CD4-positive, alpha-beta T cell treated with Interleukin-2 at 100 ng/mL for 4 hours (primary cell): ENCODE measurements at places on chromosomes 13 and 19.

GRCh38 chr13:102983496-102983895 is 82.7 kb downstream of the SLC10A2 start:
- DNase-seq, result no peak

DNA sequence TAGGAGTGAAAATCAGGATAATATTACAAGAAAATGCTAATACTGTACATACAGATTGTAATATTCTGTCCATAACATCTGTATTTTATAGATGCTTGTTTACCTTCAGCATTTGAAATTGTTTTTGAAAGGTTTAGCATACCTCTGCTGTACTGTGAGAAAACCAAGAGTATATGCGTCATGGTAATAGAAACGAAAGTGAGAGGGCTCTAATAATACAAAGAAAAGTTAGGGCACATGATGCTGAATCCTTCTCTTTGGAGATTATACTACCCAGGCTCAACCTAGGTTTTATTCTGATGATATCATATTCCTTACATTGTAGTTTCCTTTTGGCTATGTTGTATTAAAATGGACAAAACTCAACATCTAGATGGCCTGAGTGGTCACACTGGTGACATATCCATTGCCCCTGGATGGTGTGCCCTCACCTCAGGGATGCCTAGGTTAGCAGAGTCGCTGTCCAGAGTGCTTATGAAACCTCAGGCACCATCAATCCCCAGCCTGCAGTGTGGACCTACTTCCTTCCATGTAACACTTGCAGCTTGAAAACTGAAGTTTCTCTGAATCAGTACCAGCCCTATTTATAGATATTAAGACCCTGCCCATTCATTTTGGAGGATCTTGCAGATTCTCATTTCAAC is 253.7 kb downstream of the KCTD12 start:
- DNase-seq, result no peak

DNA sequence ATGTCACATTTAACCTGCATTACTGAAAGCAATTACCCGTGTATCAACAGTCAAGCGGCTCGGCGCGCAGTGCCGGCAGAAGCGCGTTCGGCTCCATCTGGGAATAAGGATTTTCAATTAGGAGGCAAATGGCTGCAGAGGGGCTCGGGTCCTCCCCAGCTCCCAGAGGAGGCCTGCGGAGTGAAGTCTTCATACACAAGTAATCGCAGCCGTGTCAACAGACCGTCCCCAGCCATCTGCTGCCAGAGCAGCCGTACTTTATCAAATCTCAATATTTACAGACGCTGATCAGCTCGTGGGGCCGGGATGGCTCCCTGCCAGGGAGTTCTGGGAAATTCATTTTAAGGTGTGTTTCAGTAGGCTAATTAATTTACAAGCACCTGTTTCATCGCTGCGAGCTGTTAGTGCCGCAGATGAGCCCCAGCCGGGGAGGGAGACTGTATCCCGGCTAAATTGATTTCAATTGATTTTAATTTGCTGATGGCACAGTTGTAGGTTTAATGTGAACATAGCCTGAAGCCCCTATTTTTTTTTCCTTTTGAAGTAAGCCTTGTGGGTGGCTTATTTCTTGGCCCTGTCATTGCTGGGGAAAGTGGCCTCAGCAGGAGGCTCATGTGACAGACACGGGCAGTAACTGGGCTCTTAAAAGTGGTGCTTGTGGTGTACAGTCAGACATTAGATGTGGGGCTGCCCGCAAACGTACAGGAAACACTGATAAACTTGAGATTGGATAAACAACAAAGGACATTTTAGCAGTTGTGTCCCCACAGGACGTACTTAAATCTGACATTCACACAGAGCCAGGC is 252.7 kb downstream of the TEX29 start:
- DNase-seq, result no peak

DNA sequence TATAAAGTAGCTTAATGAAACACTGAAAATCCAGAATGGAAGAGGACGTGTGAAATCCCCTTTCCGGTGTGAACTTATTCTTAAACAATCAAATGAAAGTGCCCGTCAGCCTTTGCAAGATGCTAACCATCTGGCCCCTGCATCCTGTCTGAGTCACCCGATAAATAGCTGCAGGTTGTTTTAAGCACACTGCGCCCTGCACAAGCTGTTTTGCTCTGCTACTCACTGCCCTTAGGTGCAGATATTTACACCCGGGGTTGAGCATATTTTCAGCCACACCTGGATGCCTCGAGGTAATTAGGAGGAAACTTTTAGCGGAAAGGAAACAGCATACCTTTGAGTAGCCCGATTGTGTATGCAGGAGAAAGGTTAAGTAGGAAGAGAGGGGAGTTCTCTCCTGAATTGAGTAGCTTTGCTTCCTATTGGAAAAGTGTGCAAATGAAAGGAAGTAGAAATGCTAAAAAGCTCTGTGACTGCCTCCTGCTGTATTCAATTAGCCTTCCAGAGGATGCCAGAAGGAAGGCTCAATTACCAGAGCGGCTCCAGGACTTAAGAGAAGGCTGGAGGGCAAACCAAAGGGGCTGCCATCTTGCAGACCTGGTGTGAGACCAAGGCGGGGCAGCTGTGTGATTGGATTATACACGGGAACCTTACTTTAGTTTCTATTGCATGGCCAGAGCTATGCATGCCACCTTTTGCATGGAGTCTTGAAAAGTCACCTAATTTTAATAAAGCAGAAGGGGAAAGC is 42.5 kb downstream of the IRS2 start:
- peak; percentile 12 for DNase-seq

- DNase-seq, result no peak
Observed at GRCh38 chr13:21759463-21759862, 88.6 kb downstream of the FGF9 start.

- DNase-seq, result no peak
Observed at GRCh38 chr13:28313579-28313978, 175.2 kb downstream of the PAN3 start.

GRCh38 chr19:2503521-2504109 is 27.7 kb downstream of the GADD45B start:
- peak; percentile 87 for DNase-seq

DNA sequence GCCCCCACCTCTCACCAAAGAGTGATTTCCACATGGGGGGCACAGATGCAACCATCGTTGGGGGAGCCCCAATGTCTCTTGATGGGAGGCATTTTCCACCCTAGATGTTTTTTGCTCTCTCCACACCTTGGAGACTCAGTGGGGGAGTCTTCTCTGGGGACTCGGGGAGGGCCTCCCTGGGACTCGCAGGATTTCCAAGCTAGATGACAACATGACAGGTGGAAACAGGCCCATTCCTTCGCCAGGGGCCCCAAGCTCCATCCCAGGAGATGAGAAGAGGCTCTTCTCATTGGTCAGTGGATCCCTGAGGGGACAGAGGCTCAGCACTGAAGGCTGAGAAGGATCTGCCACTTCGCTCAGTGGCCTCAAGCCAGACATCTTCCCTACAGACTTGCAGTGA is 12.7 kb upstream of the KIR2DL4 start:
- no peak for DNase-seq

GRCh38 chr19:16608290-16608739 is 19.7 kb downstream of the MED26 start:
- DNase-seq, result no peak

- DNase-seq, result peak; percentile 26
Observed at GRCh38 chr19:39299404-39299803, 3.2 kb downstream of the IFNL1 start.

DNA sequence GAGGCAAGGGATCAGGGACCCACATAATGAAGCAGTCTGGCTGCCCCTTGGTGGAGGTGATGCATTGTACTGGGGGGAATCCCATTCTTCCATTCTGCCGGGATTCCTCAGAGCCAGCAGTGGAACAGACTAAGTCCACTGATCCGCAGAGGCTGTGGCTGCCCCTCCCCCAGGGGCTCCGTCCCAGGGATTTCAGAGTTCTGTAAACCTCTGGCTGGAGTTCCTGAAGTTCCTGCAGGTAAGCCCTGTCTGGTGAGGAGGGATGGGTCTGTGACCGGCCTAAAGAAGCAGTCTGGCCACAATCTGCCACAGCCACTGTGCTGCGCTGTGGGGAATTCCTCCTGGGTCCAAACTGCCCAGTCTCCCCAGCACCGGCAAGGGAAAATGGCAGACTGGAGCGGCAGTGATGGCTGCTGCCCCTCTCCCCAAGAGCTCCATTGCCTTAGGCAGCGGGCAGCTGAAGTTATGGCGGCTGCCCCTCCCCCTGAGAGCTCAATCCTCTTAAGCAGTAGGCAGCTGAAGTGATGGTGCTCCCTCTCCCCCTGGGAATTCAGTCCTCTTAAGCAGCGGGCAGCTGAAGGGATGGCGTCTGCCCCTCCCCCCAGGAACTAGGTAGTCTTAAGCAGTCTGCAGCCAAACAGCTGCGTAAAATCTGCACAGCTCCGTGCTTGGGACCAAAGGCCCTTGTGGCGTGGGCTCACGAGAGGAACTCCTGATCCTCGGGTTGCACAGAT is 155.7 kb downstream of the PCDH17 start:
- no peak for DNase-seq

DNA sequence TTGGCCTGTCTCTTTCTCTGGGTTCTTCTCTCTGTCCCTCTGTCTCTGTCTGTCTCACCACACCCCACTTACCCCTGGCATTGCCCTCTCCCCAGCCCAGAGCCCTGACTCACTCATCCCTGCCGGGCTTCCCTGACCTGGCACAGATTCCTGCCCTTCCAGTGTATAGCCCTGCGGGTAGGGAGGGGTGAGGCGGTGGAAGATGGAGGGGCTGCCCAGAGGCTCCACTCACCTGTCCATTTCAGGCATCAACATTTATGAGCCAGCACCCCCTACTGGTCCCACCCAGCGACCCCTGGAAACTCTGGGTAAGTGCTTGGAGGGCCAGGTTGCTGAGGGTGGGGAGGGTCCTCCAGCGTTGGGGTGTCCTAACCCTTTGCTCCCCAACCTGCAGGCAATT is 1.0 kb downstream of the NCCRP1 start:
- DNase-seq, result no peak

GRCh38 chr19:15300533-15301197 is 31.7 kb downstream of the BRD4 start:
- no peak for DNase-seq

- DNase-seq, result no peak
Observed at GRCh38 chr13:46896341-46897137, at the start of gene HTR2A. HTR2A (minus strand) TSS chr13:46897053; CDS start chr13:46895906, 1,147 bp downstream.

- DNase-seq, result no peak
Observed at GRCh38 chr19:43908659-43909058, 26.4 kb downstream of the ZNF45 start.

GRCh38 chr13:87678372-87678752 is 7.2 kb downstream of the SLITRK5 start:
- no peak for DNase-seq

DNA sequence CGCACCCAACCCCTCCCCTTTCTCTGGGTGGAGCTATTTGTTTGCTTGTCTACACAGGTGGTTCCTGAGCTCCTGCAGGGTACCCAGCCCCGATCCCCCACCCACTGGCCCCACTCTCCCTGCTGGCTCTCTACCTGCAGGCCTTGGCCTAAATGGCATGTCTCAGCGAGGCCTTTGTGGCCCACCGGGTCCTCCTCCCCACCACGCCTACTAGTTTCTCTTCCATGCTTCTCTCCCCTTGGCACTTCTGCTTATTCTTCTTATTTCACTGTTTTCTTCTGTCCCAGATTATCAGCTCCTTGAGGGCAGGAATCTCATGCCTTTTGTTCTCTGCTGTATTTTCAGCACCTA is 57.4 kb upstream of the ZNF536 start:
- no peak for DNase-seq

- DNase-seq, result no peak
Observed at GRCh38 chr19:55273978-55274707, 5.8 kb downstream of the HSPBP1 start.

DNA sequence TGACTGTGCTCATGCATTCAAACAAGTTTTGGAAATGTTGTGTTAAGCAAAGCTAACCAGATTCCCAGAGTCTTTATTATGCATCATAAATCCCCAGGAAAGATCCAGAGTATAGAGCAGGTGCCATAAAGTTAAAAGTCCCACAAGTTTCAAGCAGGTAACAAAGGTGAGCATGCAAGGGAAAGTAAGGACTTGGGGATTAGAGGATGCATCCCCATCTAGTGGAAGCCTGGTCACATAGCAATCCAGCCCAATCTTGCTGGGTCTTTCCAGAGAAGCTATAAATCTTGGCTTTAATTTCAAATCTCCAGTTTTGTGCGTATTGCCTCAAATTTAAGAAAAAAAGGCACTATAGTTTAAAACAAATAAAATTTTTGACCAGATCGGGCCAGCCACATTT is 72.7 kb downstream of the ZNF254 start:
- DNase-seq, result no peak

DNA sequence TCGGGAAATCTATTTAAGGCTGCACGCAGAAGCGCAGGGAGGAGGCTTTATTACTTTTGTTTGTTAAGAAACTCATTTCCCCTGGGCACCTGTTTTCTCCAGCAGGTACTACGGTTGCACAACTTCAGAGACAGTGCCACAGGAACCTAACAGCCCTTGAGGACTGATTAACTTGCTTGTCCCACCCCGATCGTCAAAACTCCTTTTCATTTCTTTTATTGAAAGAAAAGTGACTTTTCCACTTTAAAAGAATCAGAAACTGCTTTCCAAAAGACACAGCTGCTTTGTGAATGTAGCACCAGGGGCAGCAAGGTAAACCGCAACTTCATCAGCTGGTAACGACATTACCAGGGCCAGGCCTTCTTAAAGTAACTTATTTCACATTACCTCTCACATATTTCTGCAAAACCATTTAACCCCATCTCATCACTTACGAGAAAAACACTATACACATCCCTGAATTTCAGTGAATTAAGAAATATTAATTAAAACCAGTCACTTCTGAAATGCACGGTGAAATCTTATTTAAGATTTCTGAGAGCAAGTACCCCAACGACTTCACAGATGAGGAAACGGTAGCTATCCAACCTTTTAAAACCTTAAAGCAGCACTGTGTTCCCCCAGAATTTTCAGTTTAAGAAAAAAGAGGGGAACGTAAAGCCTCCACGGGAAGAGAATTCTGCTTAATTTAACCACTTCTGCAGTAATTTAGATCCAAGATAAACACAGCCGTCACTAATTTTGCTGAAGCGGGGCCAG is 1.4 kb downstream of the ANKRD10 start:
- DNase-seq, result peak; percentile 11

DNA sequence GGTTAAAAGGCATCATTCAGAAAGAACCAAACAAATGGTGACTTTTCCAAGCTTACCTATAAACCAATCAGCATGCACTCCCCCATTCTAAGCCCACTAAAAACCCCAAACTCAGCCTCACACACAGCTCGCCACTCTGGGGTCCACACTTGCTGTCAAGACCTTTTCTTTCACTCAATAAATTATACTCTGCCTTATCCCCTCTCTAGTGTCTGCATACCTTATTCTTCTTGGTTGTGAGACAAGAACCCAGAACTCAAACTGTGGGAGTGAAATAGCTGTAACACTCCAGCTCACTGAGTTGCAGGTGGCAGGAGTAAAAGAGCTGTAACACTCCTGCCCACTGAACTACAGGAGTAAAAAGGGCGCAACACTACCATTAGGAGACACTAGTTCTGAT is 559.0 kb downstream of the TBC1D4 start:
- no peak for DNase-seq

GRCh38 chr19:39335168-39335548 is 685 bp downstream of the GMFG start:
- peak; percentile 13 for DNase-seq

- no peak for DNase-seq
Observed at GRCh38 chr19:34574704-34575103, 93.1 kb downstream of the WTIP start.
